Pancreas (tissue), 10 donors: ENCODE measurements at places on chromosomes 6 and 20. TPM values are rescaled to one million over a fixed set of nuclear protein-coding genes. Genes with fewer than 3 reads are reported as not detected.

- no peaks in the 10 kb centered on the region for H3K4me1 ChIP-seq
- H3K4me3 ChIP-seq = no peak overlapping the region
- H3K27me3 ChIP-seq = no peaks in the 10 kb centered on the region
- H3K27ac ChIP-seq = no peak overlapping the region
- no peak for DNase-seq
- no peaks in the 10 kb centered on the region for H3K36me3 ChIP-seq
Observed at GRCh38 chr6:42367353-42368011, 84.2 kb downstream of the TRERF1 start.

- no peak for DNase-seq
- peaks cover 11% of the 10 kb centered on the region for H3K4me1 ChIP-seq
- H3K27ac ChIP-seq = no peak overlapping the region
- no peak overlapping the region for H3K4me3 ChIP-seq
- H3K27me3 ChIP-seq = no peaks in the 10 kb centered on the region
Observed at GRCh38 chr6:44399991-44400390, 12.5 kb downstream of the CDC5L start.

- no peak for DNase-seq
- H3K27me3 ChIP-seq = no peaks in the 10 kb centered on the region
- peaks cover 21% of the 10 kb centered on the region for H3K36me3 ChIP-seq
- H3K27ac ChIP-seq = no peak overlapping the region
- H3K4me3 ChIP-seq = no peak overlapping the region
Observed at GRCh38 chr20:38043512-38044300, 10.2 kb downstream of the RPRD1B start.

OOEP gene
- total RNA-seq = not detected

- no peaks in the 10 kb centered on the region for H3K36me3 ChIP-seq
- H3K27ac ChIP-seq = no peak overlapping the region
- DNase-seq = no peak
- H3K27me3 ChIP-seq = no peaks in the 10 kb centered on the region
Observed at GRCh38 chr6:16854986-16855385, 93.7 kb upstream of the ATXN1 start.

GRCh38 chr6:134626086-134626485, 308.2 kb upstream of the SGK1 start:
- H3K27ac ChIP-seq = no peak overlapping the region
- no peak for DNase-seq
- no peaks in the 10 kb centered on the region for H3K27me3 ChIP-seq
- no peak overlapping the region for H3K4me3 ChIP-seq
- no peaks in the 10 kb centered on the region for H3K4me1 ChIP-seq
- H3K36me3 ChIP-seq = no peaks in the 10 kb centered on the region

DNA sequence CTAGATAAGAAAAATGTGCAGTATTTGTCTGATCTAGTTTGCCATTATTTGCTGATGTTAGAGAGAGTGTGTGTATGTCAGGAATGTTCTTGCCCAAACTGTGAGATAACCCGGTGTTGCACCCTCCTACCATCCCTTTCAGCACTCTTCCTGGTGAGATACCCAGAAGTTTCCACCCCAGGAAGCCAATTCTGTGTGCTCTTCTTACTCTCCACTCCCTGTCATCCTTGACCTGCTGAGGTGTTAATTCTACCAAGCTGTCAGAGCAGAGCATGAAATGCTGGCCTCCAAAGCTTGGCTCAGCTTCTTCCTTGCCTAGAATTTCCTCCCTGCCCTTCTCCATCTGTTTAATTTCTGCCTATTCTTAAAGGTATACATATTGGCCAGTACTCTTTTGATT, 237.3 kb upstream of the CNR1 start:
- no peak overlapping the region for H3K27ac ChIP-seq
- no peak overlapping the region for H3K4me3 ChIP-seq
- DNase-seq = no peak
- H3K4me1 ChIP-seq = no peaks in the 10 kb centered on the region
- no peaks in the 10 kb centered on the region for H3K36me3 ChIP-seq

ADGRF1 gene
- total RNA-seq = 0.24 TPM

FKBP1C gene
- not detected for total RNA-seq

GRCh38 chr20:12110711-12111110, 193.0 kb downstream of the BTBD3 start:
- H3K27ac ChIP-seq = no peak overlapping the region
- no peak overlapping the region for H3K4me3 ChIP-seq
- DNase-seq = no peak
- no peaks in the 10 kb centered on the region for H3K27me3 ChIP-seq

DNA sequence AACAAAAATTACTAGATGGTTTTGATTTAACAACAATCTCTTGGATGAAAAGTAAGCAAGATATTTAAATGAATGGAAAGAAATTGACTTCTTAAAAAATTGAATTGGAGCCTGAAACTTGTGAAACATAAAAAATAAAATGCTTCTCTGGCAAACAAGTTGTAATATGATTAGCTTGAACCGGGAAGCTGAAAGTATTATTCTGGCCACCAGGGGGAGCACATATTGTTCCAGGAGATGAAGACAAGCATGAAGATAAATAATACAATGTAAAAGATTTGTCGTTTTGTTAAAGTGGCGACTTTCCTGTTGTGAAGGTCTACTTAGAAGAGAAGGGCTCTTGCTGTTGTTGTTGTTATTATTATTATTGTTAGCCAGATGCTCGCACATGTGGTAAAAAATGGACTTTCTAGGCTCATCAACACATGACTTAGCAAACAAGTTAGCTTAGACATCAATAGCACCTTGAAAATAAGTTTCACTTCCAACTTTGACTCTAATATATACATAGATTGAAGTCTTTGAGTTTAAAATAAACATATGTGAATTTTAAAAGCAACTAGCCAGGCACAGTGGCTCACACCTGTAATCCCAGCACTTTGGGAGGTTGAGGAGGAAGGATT, 14.2 kb downstream of the PAX1 start:
- H3K27me3 ChIP-seq = peaks cover 4% of the 10 kb centered on the region
- DNase-seq = peak; percentile 31
- H3K4me3 ChIP-seq = no peak overlapping the region
- H3K36me3 ChIP-seq = no peaks in the 10 kb centered on the region
- H3K27ac ChIP-seq = no peak overlapping the region
- H3K4me1 ChIP-seq = no peaks in the 10 kb centered on the region

DNA sequence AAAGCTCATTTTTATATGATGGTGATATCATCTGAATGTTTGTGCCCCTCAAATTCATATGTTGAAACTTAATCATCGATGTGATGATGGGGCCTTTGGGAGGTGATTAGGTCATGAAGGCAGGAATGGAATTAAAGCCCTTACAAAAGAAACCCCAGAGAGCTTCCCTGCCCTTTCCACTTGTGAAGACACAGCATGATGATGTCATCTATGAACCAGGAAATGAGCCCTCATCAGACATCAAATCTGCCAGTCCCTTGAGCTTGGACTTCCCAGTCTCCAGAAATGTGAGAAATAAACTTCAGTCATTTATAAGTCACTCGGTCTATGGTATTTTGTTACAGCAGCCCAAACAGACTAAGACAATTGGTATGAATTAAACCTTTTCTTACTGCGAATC, 153.1 kb downstream of the MYB start:
- no peaks in the 10 kb centered on the region for H3K36me3 ChIP-seq
- no peak overlapping the region for H3K27ac ChIP-seq
- no peaks in the 10 kb centered on the region for H3K4me1 ChIP-seq
- H3K4me3 ChIP-seq = no peak overlapping the region
- no peak for DNase-seq

GRCh38 chr6:163525926-163526325, 111.4 kb downstream of the QKI start:
- H3K27me3 ChIP-seq = no peaks in the 10 kb centered on the region
- H3K27ac ChIP-seq = no peak overlapping the region
- no peak overlapping the region for H3K4me3 ChIP-seq
- H3K36me3 ChIP-seq = no peaks in the 10 kb centered on the region

HTR1B gene
- total RNA-seq = 0.09 TPM

DNA sequence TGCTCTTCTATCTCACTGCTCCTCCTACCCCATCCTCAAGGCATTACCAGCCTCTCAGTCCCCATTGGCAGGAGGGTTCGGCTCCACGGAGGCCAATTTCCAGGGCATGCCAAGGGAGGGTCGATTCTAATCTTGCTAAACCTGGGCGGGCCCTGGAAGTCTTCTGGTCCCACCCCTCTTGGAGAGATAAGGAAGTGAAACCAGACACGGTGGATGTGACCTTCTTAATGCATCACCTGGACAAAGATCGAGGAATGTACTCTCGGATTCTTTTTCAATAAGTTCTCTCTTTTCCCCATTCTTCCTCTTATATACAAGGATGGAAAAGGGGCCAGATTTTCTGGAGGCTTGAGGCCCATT, 112.2 kb upstream of the ARMC2 start:
- no peak for DNase-seq
- H3K4me3 ChIP-seq = no peak overlapping the region
- no peak overlapping the region for H3K27ac ChIP-seq
- H3K27me3 ChIP-seq = no peaks in the 10 kb centered on the region
- H3K4me1 ChIP-seq = peaks cover 13% of the 10 kb centered on the region

TSBP1 gene
- not detected for total RNA-seq

DNA sequence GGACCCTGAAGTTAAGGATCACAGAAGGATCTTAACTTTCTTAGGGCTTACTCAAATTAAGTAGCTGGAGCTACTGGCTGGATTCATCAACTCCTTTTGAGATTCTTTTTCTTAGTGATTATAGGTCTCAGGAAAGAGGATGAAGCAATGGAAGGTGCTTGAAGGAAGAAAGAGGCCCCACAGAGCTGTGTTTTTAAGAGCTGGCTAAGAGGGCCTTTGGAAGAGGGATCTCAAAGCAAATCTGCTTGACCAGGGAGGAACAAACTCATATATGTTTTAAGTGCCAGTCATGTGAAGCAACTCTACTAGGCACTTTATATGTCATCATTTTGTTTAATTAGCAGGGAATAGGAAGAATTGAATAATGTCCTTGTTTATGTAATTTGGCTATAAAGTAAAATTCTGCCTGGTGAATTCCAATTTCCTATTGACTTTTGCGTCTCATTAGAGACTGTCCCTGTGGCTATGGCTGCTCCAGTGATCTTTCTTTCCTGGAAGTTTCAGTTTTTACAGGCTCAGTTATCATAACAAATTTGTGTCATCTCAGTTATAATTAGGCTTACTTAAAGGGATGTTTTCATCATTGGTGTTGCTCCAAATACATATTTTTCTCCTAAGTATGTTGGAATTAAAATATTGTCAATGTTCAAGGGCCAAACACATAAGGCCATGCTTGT, 222.8 kb upstream of the CITED2 start:
- no peaks in the 10 kb centered on the region for H3K36me3 ChIP-seq
- no peak for DNase-seq
- H3K4me3 ChIP-seq = no peak overlapping the region
- H3K4me1 ChIP-seq = peaks cover 42% of the 10 kb centered on the region

GRCh38 chr6:109174916-109175315, 79.6 kb downstream of the CEP57L1 start:
- peaks cover 3% of the 10 kb centered on the region for H3K4me1 ChIP-seq
- no peaks in the 10 kb centered on the region for H3K36me3 ChIP-seq
- no peak overlapping the region for H3K27ac ChIP-seq
- no peak for DNase-seq

- no peak overlapping the region for H3K27ac ChIP-seq
- no peaks in the 10 kb centered on the region for H3K36me3 ChIP-seq
- no peak overlapping the region for H3K4me3 ChIP-seq
- H3K4me1 ChIP-seq = no peaks in the 10 kb centered on the region
Observed at GRCh38 chr20:18276821-18277220, 11.5 kb upstream of the ZNF133 start.

TREM1 gene
- total RNA-seq = 0.72 TPM

GRCh38 chr6:163750431-163751031, 336.0 kb downstream of the QKI start:
- no peak overlapping the region for H3K27ac ChIP-seq
- H3K27me3 ChIP-seq = no peaks in the 10 kb centered on the region
- no peaks in the 10 kb centered on the region for H3K36me3 ChIP-seq
- no peak overlapping the region for H3K4me3 ChIP-seq
- no peaks in the 10 kb centered on the region for H3K4me1 ChIP-seq

DNA sequence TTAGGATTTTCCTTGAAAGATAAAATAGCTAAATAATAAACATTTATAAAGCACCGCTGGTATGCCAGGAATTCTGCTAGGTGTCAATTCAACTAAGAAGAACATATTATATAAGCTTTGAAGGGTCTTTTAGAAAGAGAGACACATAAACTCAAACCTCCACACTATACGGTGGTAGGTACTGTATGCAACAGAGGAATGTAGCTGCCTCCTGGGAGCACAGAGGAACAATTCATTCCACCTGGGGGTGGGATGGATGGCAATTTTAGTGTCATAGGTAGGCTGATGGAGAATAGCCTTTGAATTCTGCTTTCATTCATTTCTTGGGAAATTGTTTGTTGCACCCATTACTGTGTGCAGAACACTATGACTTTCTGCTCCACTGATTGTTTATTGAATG, 447.1 kb upstream of the MAP3K7 start:
- no peaks in the 10 kb centered on the region for H3K27me3 ChIP-seq
- H3K27ac ChIP-seq = no peak overlapping the region
- H3K4me3 ChIP-seq = no peak overlapping the region
- no peak for DNase-seq
- no peaks in the 10 kb centered on the region for H3K4me1 ChIP-seq
- H3K36me3 ChIP-seq = no peaks in the 10 kb centered on the region

AVP gene
- total RNA-seq = not detected

- no peaks in the 10 kb centered on the region for H3K36me3 ChIP-seq
- no peak for DNase-seq
- no peak overlapping the region for H3K4me3 ChIP-seq
- no peaks in the 10 kb centered on the region for H3K27me3 ChIP-seq
- no peaks in the 10 kb centered on the region for H3K4me1 ChIP-seq
Observed at GRCh38 chr6:51841626-51842025, 245.8 kb downstream of the PKHD1 start.

NRSN2 gene
- 10.7 TPM for total RNA-seq

TTLL9 gene
- 0.41 TPM for total RNA-seq

DNA sequence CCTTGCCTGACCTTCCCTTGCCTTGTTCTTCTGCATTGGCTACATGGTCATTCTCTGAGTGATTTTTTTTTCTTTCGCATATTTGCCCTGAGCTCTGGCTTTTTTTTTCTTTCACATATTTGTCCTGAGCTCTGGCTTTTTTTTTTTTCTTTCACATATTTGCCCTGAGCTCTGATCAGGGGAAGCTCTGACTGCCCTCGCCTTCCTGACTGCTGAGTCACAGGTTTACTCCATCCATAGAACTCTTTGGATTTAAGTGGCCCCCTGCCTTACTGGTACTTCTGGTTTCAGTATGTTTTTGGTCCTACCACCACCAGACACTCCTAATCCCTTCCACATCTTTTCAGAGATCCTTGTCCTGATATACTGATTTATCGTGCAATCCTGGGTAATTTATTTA, 201.1 kb downstream of the OGFRL1 start:
- no peak overlapping the region for H3K27ac ChIP-seq
- no peak for DNase-seq
- no peaks in the 10 kb centered on the region for H3K27me3 ChIP-seq
- H3K4me3 ChIP-seq = no peak overlapping the region

DNA sequence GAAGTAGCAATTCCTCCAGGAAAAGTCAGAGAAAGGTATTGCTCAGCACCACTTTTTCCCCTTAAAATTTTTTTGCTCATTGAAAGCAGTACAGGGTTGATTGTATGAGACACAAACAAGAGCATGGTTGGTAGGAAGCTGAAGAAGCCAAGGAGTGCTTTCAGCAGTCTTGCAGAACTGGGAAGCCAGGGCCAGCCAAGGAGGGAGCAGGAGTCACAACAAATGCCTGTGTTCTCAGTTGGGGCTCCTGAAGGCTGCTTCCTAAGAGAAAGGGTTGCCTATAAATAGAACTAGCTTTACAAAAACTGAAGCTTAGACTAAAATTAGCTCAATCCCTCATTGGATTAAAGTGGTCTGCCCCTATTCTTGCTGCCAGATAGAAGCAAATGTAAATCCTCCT, 3.3 kb upstream of the THEMIS start:
- DNase-seq = no peak
- no peaks in the 10 kb centered on the region for H3K27me3 ChIP-seq
- no peak overlapping the region for H3K4me3 ChIP-seq
- H3K36me3 ChIP-seq = no peaks in the 10 kb centered on the region
- no peak overlapping the region for H3K27ac ChIP-seq

CST4 gene
- total RNA-seq = not detected
